ENCODE measurements at places on chromosomes 5 and 9. TPM values are rescaled to one million over a fixed set of nuclear protein-coding genes. Genes with fewer than 3 reads are reported as not detected.
A peak's percentile ranks its signal among the peaks of the same experiment; 100 is the strongest.

The AIF1L gene
- total RNA-seq, result 4.9 TPM

DNA sequence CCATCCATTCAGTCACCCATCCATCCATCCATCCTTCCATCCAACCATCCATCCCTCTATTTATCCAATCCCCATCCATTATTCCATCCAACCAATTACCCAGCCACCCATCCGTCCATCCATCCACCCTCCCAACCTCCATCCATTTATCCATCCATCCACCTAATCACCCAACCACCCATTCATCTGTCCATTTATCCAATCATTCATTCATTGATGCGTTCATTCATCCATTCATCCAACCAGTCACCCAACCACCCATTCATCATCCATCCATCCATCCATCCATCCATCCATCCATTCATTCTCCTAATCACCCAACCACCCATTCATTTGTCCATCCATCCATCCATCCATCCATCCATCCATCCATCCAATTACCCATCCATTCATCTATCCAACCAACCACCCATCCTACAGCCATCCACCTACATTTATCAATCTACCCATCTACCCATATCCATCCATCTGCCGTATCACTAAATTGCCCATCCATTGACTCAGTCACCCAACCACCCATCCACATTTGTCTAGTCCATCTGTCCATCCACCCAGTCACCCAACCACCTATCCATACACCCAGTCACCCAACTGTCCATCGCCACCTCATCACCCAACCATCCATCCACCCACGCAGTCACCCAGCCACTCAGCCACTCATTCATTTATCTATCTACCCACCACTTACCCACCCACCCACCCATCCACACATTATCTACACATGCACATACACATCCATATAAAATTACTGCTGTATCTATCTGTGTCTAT, 165.4 kb downstream of the TRIO start:
- H3K36me3 ChIP-seq, result no peaks in the 10 kb centered on the region
- no peaks in the 10 kb centered on the region for H3K27me3 ChIP-seq
- peaks cover 33% of the 10 kb centered on the region for H3K4me1 ChIP-seq
- no peak for DNase-seq

The PCDHGA4 gene
- 10.9 TPM for total RNA-seq

- DNase-seq, result no peak
- no peaks in the 10 kb centered on the region for H3K36me3 ChIP-seq
- H3K27ac ChIP-seq, result no peak overlapping the region
Observed at GRCh38 chr5:37316027-37316426, 54.9 kb downstream of the NUP155 start.

The ZNF366 gene
- total RNA-seq, result under 0.01 TPM

The IFNA21 gene
- total RNA-seq, result not detected

- H3K4me3 ChIP-seq, result no peak overlapping the region
- no peaks in the 10 kb centered on the region for H3K27me3 ChIP-seq
- H3K4me1 ChIP-seq, result peaks cover 27% of the 10 kb centered on the region
- H3K27ac ChIP-seq, result no peak overlapping the region
- H3K36me3 ChIP-seq, result no peaks in the 10 kb centered on the region
Observed at GRCh38 chr9:93574091-93574899, 2.1 kb upstream of the PHF2 start.

DNA sequence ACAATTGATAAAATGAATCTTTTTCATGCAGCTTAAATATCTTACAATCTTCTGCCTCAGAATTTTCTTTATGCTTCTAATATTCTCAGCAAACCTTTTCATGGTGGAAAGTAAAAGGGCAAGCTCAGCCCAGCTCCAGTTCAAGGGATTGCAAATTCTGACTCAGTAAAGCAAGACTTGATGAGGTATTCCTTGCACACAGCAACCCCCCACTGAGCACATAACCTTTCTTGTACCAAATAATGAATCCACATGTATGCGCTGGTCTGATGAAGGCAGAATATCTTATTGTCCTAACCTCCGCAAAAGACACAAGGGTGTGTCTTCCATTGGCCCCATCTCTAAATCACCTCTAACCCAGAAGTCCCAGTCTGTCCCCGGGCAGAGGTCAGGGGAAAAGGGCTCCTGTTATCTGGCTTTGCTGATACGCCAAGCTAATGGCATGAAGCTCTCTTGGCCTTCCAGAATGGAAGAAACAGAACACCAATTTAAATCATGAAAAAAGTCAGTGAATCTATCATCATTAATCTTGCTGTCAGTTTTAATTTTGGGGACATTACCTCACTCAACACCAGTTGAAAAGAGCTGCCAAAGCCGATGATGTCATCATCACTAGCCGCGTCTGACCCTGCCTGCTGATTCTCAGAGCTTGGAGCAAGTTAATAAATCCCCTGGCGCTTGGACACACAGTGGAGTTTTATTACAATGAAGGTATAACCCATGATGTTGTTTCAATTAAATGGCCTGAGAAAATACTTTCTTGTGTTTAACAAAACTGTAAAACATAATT, 592.5 kb upstream of the CLINT1 start:
- H3K36me3 ChIP-seq, result no peaks in the 10 kb centered on the region
- H3K4me3 ChIP-seq, result no peak overlapping the region
- H3K4me1 ChIP-seq, result no peaks in the 10 kb centered on the region

The TERT gene
- not detected for total RNA-seq

- H3K4me1 ChIP-seq, result peaks cover 21% of the 10 kb centered on the region
- H3K27me3 ChIP-seq, result no peaks in the 10 kb centered on the region
- DNase-seq, result no peak
- H3K36me3 ChIP-seq, result no peaks in the 10 kb centered on the region
- H3K4me3 ChIP-seq, result no peak overlapping the region
Observed at GRCh38 chr5:154751854-154752253, 3.3 kb upstream of the LARP1 start.

The GHR gene
- 5.7 TPM for total RNA-seq

DNA sequence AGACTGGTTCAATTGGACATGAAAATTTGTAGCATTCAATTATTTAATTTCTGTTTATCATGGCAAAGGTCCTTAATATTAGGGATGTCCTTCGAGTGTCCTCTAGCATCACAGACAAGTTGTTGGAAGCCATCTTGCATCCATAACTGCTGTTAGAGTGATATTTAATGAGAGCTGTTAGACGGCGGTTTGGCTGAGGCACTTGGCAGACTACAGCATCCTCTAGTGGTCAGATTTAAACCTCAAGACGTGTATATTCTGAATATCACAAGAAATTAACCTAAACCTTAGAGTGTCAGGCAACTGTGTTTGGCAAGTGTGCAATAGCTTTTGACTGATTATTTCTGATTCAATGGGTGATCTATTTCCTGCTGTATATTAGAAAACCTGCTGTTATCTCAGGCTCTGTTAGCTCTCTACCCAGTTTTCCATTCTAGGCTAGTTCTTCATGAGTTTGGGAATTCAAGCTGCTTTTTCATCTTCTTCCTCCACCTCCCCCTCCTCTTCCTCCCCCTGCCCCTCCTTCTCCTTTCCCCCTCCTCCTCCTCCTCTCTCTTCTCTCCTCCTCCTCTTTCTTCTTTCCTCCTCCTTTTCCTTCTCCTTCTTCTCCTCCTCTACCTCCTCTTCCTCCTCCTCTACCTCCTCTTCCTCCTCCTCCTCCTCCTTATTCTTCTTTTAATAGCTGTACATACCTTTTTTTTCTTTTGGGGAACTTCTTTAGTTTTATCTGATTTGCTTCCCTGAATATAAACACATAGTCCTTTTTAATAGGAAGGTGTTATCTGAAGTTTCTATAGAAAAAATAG, 8.6 kb downstream of the SPINK1 start:
- H3K36me3 ChIP-seq, result peaks cover 10% of the 10 kb centered on the region
- H3K27me3 ChIP-seq, result no peaks in the 10 kb centered on the region
- H3K4me3 ChIP-seq, result no peak overlapping the region
- H3K4me1 ChIP-seq, result peaks cover 33% of the 10 kb centered on the region

The IL13 gene
- total RNA-seq, result not detected

GRCh38 chr5:113293975-113294310, 140.8 kb downstream of the TSSK1B start:
- DNase-seq, result no peak
- H3K4me3 ChIP-seq, result peak overlapping the region; percentile 61
- peak overlapping the region; percentile 75 for H3K27ac ChIP-seq
- no peaks in the 10 kb centered on the region for H3K36me3 ChIP-seq
- peaks cover 10% of the 10 kb centered on the region for H3K4me1 ChIP-seq

The PCDHA9 gene
- 1.3 TPM for total RNA-seq

The CXCL14 gene
- 49.4 TPM for total RNA-seq

DNA sequence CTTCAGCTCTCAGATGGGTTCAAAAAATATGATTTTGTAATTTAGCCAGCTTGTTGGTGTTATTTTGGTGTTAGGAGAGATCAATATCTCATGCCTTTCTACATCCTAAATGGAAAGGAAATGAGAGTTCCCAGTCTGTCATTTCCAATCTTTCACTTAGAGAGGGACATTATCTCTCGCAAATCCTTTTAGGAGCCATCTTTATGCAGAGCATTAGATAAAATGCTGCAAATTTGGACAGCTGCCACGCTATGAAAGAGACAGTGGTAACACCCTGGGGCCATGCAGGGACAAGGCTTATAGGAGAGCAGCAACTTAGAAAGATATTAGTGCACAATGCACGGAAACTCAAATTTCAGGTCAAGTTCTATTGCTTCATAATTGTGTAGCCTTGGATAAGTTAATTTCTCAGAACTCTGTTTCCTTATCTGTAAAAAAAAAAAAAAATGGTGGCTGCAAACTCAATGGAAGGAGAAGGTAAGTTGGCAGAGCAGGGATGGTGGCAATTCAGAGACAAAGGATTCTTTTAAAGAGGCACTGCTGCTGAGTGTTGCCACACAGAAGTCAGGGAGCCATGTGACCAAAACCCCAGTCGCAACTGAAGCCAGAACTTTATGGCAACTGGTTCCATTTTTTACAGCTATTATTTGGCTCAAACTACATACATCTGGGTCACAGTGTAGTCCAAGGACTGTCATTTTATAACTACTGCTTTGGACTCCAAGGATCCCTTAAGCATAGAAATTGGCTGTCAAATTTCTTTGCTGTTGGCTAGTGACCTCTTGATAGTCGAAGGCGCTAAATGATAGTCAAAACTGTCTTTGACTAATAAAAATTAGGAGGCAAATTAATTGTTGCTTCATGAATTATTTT, 210.2 kb downstream of the FRMD3 start:
- no peak overlapping the region for H3K4me3 ChIP-seq
- no peaks in the 10 kb centered on the region for H3K36me3 ChIP-seq
- no peak for DNase-seq
- peaks cover 15% of the 10 kb centered on the region for H3K4me1 ChIP-seq
- no peaks in the 10 kb centered on the region for H3K27me3 ChIP-seq

- DNase-seq, result peak; percentile 15
- H3K27ac ChIP-seq, result peak overlapping the region; percentile 98
- peak overlapping the region; percentile 38 for H3K4me3 ChIP-seq
- H3K4me1 ChIP-seq, result peaks cover 46% of the 10 kb centered on the region
Observed at GRCh38 chr9:14315875-14316601, 2.1 kb upstream of the NFIB start.

DNA sequence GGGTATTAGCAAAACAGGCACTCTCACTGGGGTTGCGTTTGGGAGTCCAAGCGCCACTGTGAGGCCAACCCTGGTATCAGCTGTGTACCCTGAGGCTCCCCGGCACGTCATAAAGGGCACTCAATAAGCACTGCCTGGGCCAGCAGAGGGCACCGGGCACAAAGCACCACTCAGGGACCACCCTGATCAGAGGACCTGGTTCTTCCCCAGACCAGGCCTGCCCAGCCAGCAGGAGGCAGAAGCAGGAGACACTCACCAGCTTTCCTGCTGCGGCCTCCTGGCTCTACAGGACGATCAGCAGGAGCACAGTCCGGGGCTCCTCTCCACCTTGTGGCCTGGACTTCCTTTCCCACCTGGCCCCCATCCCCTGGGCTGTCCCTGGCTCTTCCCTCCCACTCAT, 12.6 kb downstream of the MGAT1 start:
- H3K4me1 ChIP-seq, result peaks cover 74% of the 10 kb centered on the region
- DNase-seq, result peak; percentile 47
- no peaks in the 10 kb centered on the region for H3K27me3 ChIP-seq

- DNase-seq, result no peak
- H3K27me3 ChIP-seq, result no peaks in the 10 kb centered on the region
- H3K4me1 ChIP-seq, result no peaks in the 10 kb centered on the region
- H3K4me3 ChIP-seq, result no peak overlapping the region
Observed at GRCh38 chr9:118222375-118222774, 518.2 kb downstream of the TLR4 start.

The GPR150 gene
- total RNA-seq, result 6.0 TPM

DNA sequence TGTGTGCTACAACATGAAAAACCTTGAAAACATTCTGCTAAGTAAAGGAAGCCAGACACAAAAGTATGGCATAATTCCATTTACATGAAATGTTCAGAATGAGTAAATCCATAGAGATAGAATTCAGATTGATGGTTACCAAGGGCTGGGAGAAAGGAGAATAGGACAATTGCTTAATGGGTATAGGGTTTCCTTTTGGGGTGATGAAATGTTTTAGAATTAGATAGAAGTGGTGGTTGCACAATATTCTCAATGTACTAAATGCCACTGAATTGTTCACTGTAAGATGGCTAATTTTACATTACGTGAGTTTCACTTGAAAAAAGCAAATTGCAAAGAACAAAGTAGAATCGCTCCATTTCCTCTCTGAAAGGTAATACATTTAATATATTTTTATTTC, 43.0 kb upstream of the GAS1 start:
- H3K4me3 ChIP-seq, result no peak overlapping the region
- no peak for DNase-seq
- H3K4me1 ChIP-seq, result peaks cover 4% of the 10 kb centered on the region
- H3K36me3 ChIP-seq, result no peaks in the 10 kb centered on the region
- H3K27ac ChIP-seq, result no peak overlapping the region
- H3K27me3 ChIP-seq, result no peaks in the 10 kb centered on the region

DNA sequence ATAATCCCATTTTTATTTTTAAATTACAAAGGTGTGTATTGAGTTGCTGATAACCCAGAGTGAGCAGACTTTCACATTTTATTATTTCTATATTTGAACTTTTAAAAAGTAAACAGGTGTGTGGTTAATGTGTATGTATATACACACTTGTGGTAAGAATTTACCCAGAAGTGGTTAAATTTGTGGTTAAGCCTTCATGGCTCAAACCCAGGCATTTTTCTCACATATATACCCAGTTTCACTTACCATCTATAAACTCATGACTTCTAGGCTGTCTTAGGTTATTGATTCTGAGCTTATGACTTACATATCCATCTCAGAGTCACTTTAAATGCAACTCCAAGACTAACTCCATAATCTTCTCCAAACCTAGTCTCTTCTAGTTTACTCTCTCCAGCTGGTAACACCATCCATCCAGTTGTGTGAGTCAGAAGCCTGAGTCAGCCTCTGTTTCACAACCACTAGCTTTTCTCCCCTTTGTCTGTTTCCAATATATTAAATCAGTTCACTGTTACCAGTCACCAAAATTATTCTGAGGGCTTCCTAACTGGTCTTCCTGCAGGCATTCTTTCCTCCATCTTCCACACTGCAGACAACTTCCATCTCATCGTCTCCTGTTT, 20.2 kb downstream of the ZBED3 start:
- no peak for DNase-seq
- H3K27ac ChIP-seq, result no peak overlapping the region
- no peaks in the 10 kb centered on the region for H3K36me3 ChIP-seq
- no peak overlapping the region for H3K4me3 ChIP-seq
- no peaks in the 10 kb centered on the region for H3K27me3 ChIP-seq

The ENTR1 gene
- 20.2 TPM for total RNA-seq

- no peak overlapping the region for H3K4me3 ChIP-seq
- DNase-seq, result no peak
- no peaks in the 10 kb centered on the region for H3K36me3 ChIP-seq
Observed at GRCh38 chr5:117245130-117245529, 670.5 kb upstream of the SEMA6A start.

All from body of pancreas (tissue), 4 donors.